Activated CD4-positive, alpha-beta T cell treated with anti-CD3 and anti-CD28 coated beads, Interleukin-2, amount 50 U/mL, for 1 hour (primary cell): ENCODE measurements at places on chromosomes 4 and X.

- no peak for DNase-seq
Measured at GRCh38 chr4:132691668-132692067, 457.4 kb upstream of the PCDH10 start.

DNA sequence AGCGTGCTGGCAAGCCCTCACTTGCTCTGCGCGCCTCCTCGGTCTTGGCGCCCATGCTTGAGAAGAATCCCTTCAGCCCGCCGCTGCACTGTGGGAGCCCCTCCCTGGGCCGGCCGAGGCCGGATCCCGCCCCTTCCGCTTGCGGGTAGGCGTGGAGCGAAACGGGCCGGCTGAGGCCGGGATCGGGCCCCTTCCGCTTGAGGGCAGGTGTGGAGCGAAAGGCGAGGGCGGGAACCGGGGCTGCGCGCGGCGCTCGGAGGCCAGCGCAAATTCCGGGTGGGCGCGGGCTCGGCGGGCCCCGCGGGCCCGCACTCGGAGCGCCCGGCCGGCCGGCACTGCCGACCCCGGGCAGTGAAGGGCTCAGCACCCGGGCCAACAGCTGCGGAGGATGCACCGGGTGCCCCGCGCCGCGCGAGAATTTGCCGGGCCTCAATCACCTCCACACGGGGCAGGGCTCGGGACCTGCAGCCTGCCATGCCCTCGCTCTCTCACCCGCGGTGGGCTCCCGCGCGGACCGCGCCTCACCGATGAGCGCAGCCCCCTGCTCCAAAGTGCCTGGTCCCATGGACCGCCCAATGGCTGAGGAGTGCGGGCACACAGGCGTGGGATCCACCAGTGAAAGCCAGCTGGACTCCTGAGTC is 58.1 kb upstream of the GBA3 start:
- no peak for DNase-seq

DNA sequence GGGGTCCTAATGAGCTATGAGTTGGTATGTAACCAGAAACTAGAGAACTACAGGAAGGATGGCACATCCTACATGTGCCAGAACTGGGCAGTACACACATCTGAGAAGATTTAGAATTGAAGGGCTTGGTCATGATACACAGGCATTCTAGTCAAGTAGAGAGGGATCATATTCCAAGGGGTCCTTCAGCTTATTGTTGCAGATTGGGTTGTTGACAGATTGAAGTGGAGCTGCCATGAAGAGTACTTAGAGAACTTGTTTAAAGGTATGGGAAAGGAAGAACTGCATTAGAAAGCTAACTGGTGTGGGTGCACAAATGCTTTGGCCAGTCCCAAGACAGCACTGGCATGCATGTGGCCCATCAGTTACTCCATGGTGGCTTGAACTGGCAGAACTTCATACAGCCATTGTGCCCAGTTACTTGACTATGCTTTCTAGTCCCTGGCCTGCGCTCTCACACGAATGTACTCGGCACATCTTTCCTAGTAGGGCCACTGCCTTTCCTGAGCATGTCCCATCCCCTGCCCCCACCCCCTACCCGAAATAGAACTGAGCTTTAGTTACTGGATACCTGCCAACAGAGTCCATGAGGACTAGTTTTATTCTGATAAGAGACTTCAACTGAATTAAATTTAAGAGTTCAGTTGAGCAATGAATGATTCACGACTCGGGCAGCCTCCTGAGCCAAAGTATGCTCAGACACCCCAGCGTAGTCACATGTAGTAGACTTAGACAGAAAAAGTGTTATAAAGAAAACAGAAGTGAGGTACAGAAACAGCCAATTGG is 64.0 kb downstream of the CCNG2 start:
- DNase-seq, result no peak

- no peak for DNase-seq
Measured at GRCh38 chr4:101967697-101968346, 177.3 kb downstream of the BANK1 start.

DNA sequence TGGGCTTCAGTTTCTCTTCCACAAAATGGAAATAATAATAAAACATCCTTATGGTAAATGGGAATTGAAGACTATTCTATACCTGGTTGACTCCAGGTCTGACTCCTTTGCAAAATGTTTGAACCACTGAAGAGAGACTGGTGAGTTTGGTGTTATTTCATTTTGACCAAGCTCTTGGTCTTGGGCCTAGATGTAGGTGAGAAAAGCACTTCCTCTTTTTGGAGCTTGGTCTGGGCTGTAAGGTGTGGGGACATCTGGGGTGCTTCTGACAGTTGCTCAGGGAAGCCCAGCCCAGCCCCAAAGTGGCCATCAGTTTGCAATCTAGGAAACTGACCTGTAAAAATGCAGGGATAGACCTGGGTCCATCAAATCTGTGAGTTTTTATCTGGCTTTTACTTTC is 26.8 kb upstream of the SOD3 start:
- no peak for DNase-seq

DNA sequence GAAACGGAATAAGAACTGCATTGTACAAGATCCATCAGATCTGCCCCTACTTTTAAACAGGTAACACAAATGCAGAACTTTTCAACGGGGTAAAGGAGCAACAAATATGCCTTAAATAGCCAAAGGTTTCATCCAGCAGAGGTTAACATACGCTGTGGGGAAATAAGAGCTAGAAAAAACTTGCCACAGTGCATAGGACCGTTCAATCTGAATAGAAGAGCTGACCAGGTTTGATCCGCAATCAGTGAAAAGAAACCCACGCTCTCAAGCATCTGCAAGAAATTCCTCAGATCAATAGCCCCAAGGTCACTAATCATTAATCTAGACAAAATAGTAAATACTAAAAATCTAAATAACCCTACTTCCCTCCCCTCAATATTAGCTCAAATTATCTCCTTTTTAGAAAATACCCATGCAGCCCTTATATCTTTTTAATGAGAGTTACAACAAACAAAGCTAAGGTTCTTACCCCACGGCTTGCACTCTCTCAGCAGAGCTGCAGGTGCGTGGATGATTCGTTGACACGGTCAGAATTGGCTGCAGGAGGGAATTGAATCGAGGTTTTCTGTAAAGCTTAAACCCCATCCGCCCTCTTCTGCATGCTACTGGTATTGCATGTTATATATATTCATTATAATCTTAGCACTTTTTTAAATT is at the start of gene TLR10:
TLR10 (minus strand) TSS at position 539 of the 657 bp plus-strand sequence. CDS start 7,400 bp downstream, outside the sequence.
- no peak for DNase-seq

DNA sequence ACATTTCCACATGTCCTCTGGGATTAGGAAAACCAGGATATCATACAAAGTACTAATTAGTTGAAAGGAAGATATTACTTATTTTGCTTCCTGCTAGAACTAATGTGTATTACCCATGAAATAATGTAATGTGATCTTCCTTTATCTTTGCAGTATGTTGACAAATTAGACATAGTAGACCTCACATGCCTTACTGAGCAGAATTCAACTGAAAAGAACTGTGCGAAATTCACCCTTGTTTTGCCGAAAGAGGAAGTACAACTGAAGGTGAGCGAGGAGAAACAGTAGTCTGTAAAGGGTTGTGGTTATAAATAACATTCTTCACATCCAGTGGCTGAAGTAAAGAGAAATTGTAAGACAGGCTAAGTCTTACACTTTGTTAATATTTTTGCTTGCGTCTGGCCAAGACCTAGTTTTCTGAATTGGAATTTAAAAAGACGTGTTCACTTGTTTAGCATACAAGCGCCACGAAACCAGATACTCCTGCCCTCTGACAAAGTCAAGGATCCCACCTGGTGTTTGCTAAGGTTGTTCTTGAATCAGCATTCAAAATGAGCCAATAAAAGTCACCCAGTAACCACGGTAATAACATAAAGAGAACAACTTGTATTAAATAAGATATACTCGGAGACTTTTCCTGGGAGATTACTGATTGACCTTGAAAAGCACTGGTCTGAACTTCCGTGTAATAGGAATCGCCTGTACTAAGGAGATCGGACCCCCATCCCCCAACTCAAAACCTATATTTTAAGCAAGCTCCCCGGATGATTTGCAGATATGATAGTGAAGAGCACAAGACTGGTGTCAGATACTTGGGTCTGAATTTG is 16.9 kb downstream of the STAP1 start:
- DNase-seq, result no peak

- DNase-seq, result no peak
Measured at GRCh38 chr4:88793475-88793874, 95.8 kb upstream of the NAP1L5 start.

DNA sequence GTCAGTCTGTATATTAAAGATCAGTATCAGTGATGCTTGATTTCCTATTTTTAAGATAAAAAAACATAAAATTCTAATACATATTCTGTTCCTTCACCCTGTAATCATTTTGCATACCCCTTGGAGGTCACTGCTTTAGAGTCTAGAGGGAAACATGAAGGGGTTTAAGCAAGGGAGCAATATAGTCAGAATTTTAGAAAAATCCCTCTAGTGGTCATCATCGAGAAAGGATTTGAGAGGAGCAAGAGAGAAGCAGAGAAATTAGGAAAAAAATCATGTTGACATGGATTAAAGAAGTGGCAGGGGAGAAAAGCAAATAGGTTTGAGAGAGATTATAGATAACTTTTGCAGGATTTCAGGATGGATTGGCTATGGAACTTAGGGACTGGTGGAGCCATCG is 11.1 kb downstream of the APEX2 start:
- DNase-seq, result no peak

- no peak for DNase-seq
Measured at GRCh38 chrX:41405551-41405950, 41.6 kb upstream of the NYX start.

GRCh38 chrX:18896680-18897544 is 87.0 kb downstream of the PHKA2 start:
- no peak for DNase-seq

- no peak for DNase-seq
Measured at GRCh38 chrX:151974336-151975227, at the start of gene GABRE. Gene GABRE, minus strand, starts transcription at chrX:151974676. Its CDS starts 51 bp downstream, at chrX:151974625.

GRCh38 chr4:110508827-110509710 is 33.1 kb downstream of the ENPEP start:
- no peak for DNase-seq

- DNase-seq, result no peak
Measured at GRCh38 chr4:159105761-159106243, 2.9 kb downstream of the RAPGEF2 start.
